Right ventricle myocardium inferior (tissue), 1 donor: ENCODE measurements at places on chromosomes 11 and 22. TPM values are rescaled to one million over a fixed set of nuclear protein-coding genes. Genes with fewer than 3 reads are reported as not detected.

Gene FAM227A
- 0.27 TPM for total RNA-seq

Gene PHLDA2
- total RNA-seq: 0.65 TPM

DNA sequence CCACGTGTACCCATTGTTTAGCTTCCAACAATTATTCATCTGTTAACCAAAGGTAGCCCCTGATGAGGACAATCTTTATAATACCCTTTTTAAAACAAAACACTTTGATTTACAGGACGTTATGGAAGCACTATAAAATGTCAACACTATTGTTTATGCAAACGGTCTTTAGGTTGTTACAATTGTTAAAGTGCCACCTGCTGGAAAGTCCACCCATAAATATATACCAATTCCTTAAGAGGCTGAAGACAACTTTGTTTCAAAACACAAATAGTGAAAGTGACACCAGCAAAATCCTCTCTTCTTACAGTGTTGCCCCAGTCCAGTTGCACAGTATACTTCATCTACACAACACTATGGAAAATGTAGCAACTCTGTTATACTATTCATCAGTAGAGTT lies 68.9 kb upstream of the SLN start:
- no peak for DNase-seq

GRCh38 chr11:86386746-86387145 lies 12.1 kb downstream of the CCDC81 start:
- DNase-seq: no peak

GRCh38 chr11:83549984-83550667 lies 264.0 kb upstream of the CCDC90B start:
- DNase-seq: no peak

DNA sequence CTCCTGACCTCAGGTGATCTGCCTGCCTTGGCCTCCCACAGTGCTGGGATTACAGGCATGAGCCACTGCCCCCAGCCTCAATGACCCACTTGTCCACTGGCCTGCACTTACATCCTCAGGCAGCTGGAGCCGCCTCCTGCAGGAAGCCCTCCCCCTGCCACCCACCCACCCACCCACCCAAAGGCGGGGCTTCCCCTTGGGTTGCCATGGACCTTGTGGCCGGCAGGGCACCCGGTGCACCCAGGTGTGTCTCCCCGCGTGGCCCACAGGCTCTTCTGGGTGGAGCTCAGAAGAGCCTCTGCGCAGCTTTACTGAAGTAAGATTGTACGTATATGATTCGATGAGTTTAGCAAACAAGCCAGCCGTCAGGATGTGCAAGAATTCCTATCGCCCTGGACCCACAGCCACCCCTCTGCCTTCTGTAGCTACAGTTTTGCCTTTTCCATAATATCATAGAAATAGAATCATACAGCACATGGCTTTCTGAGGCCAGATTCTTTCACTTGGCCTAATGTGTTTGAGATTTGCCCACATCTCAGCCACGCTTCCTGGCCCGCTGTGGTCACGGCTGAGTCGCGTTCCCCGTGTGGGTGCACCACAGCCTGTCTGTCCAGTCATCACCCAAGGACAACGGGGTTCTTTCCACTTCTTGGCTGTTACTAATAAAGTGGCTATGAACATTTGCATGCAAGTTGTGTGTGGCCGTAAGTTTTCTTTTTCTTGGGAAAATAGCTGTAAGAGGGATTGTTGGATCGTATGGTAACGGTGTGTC lies 5.3 kb upstream of the BRSK2 start:
- DNase-seq: peak; percentile 46

GRCh38 chr22:24411256-24412004 lies 16.0 kb upstream of the ADORA2A start:
- DNase-seq: no peak
